ENCODE measurements at places on chromosomes 6 and 20. TPM values are rescaled to one million over a fixed set of nuclear protein-coding genes. Genes with fewer than 3 reads are reported as not detected.

SLC22A1 gene
- not detected for total RNA-seq

NSFL1C gene
- total RNA-seq, result 47.0 TPM

NKAPL gene
- 3.3 TPM for total RNA-seq

BPIFA2 gene
- not detected for total RNA-seq

HLA-A gene
- total RNA-seq, result 329 TPM

PDE7B gene
- 4.8 TPM for total RNA-seq

- DNase-seq, result no peak
Observed at GRCh38 chr6:111565326-111566221, 40.1 kb downstream of the TRAF3IP2 start.

DNA sequence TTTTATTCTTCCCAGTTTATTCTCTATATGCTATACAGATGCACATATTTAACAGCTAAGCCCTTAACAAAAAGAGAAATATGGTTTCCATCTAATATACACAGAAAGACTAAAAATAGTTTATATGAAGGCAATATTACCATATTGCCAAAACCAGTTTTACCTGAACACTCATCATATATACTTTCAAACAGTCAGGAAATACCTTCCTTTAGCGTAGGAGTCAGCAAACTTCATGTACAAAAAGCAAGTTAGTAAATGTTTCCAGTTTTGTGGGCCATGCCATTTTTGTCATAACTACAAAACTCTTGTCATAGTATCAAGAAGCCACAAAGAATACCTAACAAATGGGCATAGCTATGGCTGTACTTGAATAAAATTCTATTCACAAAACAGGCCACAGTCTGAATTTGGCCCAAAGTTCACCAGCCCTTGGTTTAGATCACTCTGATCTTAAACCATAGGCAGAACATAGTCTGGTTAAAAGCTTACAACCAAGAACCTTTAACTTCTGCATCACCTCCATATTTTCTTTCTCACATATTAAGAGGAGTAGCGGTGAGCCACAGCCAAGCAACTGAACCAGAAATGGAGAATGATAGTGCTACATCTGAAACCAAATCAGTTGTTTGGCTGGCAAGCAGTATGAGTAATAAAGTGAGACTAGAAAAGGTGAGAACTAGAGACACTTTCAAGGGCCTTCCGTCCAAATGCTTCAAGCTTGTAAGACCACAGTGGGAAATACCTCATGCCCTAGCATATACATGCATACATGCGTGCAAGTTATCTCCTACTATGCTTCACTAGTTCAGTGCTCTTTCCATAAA, 116.6 kb downstream of the PTPRK start:
- DNase-seq, result no peak

DNA sequence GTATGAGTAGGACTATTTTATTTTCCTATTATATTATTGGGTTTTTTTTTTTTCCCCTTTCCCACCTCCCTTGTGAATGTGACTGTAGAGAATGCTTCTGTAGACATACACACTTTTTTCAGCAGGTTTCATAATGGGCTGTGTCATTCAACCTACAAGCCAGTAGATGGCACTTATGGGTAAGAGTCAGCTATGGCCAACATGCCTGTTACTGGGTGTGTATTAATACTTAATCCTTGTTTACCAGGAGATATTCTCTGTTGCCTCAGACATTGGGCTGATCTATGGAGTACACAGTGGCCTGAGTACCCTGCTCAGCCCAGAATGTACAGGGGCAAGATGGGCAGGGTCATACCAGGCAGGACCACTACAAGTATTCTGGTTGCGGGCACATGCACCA, 382.5 kb downstream of the EPHA7 start:
- DNase-seq, result no peak

DNA sequence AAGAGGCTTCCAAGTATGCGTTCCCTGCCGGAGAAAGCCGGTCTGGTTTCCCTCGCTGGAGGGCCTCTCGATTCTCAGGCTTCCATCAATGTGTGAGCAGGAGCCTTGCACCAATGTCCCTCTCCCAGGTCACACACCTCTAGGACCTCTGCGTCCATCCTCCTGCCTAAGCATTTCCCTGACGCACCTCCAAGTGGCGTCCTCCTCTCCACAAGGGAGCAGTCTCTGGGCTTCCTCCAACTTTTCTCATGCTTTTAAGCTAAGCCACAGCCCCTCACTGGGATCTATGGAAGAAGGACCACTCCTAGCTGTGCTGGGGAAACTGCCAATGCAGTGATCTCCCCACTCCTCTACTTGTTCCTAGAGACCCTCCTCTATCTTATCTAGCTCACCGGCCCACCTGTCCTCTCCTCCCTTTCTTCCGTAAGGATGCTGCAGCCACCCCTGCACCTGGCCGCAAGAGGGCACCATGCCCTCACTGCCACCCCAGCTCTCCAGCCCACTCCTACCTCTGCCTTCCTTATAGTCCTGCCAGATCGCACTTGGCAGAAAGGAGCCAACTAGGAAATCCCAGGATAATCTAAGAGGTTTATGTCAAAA, 258.7 kb downstream of the LRFN2 start:
- DNase-seq, result no peak

DNA sequence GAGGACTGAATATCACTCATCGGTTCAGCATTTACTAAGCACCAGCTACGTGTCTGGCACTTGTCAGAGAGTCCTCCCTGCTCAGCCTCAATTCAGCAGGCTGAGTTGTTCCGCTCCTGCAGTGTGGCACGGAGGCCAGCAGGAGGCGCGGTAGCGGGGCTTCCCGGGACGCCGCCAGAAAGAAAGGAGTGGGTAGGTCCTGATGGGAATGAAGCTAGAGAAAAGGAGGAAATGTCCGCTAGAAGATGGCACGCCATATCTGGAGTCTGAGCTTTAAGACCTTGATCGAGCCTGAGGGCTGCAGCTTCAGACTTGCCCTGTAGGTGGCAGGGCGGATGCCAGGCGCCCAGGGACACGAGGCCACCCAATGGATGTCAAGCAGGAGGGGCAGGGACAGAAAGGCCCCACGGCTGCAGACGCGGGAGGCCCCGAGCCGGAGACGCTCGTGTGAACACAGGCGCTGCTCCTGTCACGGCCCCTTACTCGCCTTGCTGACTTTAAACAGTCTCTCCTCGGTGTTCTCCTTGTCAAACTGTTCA, 18.7 kb downstream of the SERPINB6 start:
- peak; percentile 84 for DNase-seq

DNA sequence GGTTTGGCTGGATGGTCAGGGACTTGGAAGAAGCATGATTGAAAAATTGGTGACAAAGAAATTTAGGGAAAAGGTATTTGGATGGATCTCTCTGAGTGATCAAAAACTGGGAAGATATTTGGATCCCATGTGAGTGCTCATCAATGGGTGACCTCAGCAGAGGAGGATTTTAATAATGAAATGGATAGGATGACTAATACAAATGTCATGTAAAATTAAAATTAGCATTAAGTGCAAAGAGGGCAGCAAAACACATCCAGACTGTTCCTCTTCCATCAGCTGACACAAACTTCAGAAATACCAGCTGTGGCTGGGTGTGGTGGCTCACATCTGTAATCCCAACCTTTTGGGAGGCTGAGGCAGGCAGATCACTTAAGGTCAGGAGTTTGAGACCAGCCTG, 151.7 kb downstream of the THBS2 start:
- no peak for DNase-seq

- peak; percentile 70 for DNase-seq
Observed at GRCh38 chr6:41371461-41371991, 36.1 kb downstream of the NCR2 start.

DNA sequence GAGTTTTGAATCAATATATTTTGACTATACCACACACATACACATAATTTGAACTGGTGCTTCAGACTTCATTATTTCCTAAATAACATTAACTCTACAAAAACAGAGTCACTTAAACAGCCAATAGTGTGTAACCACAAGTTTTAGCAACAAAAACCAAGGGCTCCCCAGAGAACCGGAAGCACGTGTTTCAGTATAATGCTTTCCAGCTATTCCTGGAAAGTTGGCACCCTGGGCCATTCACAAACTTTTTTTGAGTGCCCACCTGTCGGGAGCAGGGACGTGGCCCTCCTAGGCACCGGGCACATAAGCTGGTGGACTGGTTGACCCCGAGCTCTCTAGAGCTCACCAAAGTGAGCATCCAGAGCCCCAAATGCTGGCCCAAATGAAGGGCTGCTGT, 1.9 kb upstream of the SLC35D3 start:
- no peak for DNase-seq

- DNase-seq, result peak; percentile 71
Observed at GRCh38 chr6:105994118-105994590, 92.0 kb upstream of the PRDM1 start.

GRCh38 chr6:89368999-89369398, 16.5 kb upstream of the UBE2J1 start:
- DNase-seq, result peak; percentile 69

DNA sequence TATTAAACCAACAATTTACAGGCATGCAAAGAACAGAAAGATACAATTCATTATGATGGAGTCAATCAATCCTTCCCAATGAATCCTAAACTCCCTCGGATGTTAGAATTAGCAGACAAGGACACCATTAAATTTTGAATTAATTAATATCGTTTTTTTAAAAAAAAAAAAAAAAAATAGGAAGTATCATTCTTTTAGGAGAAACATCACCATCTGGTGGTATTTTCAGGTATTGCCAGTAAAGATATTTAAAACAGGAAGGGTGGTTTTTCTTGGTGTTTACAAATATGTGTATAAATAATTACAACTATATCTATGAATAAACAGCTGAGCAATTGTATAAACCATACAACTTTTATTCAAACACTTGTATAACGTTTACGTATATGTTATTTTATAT, 564.4 kb downstream of the HAO1 start:
- DNase-seq, result no peak

DNA sequence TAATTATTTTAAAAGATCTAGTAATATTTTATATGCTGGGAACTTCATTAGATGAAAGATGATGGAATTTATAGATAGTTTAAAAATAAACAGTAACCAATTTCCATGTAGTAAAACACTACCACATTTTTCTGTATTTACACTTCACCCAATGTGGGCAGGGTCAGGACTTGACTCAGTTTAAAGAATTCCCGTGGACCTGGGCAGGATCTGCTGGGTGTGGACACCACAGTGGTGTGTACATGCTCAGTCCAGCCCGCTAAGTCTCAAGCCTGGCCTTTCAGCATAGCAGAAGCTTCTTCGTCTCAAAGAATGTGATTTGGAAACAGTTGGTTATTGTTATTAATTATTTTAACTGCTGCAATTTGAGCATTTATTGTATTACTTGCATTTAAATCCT, 364.2 kb downstream of the SYNE1 start:
- DNase-seq, result no peak

- peak; percentile 64 for DNase-seq
Observed at GRCh38 chr6:33730611-33731010, 16.1 kb downstream of the IP6K3 start.

DNA sequence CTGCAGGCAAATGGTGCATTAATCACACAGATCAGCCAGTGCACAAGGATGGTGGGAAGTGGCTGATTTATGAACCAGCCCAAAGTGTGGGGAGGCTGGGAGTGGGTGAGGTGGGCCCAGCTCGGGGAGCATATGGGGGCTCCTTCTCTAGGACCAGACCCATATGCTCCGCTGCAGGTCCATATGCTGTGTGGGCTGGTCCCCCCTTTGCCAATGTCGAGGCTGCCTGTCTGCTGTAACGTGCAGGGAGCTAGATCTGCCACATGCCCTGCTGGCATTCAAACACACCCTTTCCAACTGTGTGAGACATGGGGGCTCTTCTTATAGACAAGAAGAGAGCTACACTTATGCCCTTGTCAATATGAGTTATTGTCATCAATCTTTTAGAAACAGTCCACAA, 566.3 kb downstream of the DHX35 start:
- DNase-seq, result no peak

DNA sequence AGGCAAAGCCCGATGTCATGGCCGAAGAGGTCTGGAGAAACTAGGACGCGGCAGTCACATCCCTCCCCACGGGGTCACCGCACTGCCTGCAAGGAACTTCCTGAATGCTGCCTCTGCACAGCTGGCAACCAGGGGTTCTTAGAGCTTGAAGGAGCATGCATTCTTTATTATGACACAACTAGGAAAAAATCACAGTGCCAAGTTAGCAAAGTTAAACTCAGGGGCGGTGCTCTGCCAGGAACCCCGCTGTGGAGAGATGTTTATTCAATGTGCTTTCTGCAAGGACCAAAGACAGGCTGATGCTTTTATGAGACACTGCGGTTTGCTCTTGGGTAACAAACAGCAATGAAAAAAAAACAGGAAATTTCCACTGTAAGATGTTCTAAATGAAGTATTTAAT, 287.3 kb upstream of the FOXQ1 start:
- no peak for DNase-seq
